Stimulated activated CD8-positive, alpha-beta memory T cell treated with anti-CD3 and anti-CD28 coated beads, Interleukin-2, amount 100 ng/mL, for 1 hour (primary cell): ENCODE measurements at places on chromosomes 11 and 22.

GRCh38 chr11:110295086-110295485 is 1.3 kb downstream of the RDX start:
- no peak for DNase-seq

- DNase-seq: no peak
These were observed 151.1 kb downstream of the FEZ1 start for GRCh38 chr11:125344846-125345420.

DNA sequence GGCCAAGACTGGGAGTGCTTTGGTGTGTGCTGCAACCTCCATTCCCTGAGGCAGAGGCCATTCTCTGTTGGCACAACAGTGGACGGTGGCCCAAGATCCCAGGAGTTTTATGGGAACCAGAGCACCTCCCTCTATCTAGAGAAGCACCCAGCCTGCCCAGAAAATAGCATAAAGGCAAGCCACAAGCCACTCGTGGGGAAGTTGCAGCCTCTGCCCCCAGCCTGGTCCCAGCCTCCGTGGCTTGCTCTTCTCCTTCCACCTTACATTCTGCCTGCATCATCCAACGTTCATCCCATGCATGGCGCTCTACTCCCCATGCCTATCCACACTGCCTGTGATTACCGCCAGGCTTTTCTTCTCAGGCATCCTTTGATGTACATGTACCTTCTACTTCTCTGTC is 15.8 kb downstream of the IL17RA start:
- DNase-seq: no peak

DNA sequence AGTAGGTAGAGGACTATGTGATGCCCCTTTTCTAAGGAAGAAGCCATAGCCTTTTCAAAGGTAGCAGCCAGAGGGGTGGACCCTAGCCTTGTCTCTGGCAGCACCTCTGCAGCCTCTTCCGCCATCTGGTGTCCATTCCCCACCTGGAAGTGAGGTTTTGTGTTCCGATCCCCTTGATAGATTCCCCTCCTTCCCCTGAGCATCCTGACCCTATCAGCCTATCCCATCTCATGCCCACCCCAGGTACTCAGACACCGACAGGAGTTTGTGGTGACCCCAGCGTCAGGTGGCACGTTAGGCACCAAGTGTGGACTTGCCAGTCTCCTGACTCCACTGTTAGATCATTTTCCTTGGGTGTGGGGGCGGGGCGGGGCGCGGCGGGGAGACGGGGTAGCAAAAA is 398 bp upstream of the FAM89B start:
- no peak for DNase-seq

- no peak for DNase-seq
These were observed at the start of gene SCGB1D2 for GRCh38 chr11:62242021-62242420. SCGB1D2 (plus strand) TSS chr11:62242239; CDS start chr11:62242308, 69 bp downstream.

DNA sequence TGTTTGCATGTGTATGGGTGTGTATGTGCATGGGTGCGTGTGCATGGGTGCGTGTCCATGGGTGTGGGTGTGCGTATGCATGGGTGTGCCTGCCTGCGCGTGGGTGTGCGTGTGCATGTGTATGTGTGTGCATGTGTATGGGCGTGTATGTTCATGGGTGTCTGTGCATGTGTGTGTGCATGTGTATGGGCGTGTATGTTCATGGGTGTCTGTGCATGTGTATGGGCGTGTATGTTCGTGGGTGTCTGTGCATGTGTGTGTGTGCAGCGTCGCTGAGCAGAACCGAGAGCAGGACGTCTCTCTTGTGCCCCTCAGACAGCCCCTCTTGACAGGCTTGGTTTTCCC is 13.9 kb downstream of the IL17REL start:
- no peak for DNase-seq

- DNase-seq: no peak
These were observed 3.6 kb upstream of the INPP5J start for GRCh38 chr22:31119026-31119717.

DNA sequence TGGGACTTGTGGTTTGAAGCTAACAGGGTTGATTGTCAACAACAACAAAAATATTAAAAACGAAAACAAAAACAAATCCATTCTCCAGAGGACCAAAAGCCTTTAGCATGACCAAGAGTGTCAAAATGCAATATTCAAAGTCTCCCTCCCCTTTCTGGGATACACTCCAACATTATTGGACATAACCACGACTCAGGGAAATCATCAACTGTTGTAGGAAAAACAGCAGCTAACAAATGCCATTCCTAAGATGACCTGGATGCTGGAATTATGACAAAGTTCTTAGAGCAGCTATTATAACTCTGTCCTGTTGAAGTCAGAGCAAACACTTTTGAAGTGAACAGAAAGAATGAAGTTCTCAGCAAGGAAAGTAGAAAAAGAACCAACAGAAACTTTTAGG is 143.0 kb downstream of the TMEM135 start:
- no peak for DNase-seq

DNA sequence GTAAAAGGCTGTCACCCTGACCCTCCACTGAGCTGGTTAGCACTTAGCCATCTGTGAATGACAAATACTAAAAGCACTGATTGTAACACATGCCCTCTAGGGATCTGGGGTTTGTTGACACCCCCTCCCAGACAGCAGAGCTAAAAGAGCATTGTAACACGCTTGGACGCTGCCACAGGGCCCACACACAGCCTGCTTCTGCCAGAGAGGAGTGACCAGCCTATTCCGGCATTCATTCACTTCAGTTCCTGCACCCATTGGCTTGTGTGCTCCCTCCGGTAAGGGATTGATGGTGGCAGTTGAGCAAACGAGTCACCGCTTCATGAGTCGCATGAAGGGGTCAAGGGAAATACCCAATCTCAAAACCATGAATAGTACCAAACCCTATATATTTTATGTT is 15.8 kb downstream of the OR10D3 start:
- DNase-seq: no peak

DNA sequence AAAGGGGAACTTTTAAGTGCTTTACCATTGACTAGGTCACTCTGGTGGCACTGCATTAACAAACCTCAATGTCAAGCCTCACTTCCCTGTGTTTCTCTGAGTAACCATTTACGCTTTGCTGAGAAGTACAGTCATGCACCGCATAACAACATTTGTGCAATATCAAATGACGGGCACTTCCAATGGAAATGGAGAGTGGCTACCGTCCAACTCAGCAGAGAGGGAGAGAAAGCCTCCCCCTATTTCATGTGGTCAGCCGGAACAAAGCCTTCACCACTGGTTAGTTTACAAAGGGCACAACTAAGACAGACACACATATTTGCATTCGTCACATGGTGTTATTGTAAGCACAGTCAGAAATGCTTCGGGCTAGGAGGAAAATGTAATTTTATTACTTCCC is 117.3 kb downstream of the RASSF10 start:
- DNase-seq: no peak

DNA sequence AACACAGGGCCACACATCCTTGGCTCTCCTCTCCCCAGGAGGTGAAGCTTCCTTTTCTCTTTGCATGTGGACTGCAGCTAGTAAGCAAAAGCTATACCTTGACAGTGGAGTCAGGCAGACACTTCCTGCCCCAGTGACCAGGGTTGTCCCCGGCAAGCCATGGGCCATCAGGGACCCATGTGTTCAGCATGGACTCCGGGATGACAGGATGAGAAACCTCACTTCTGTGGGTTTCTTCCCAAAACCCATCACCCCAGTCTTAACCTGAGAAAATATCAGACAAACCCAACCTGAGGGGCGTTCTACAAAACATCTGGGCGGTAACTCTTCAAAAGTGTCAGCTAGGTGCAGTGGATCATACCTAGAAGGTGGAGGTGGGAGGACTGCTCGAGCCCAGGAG is 40.2 kb downstream of the GNB1L start:
- no peak for DNase-seq

DNA sequence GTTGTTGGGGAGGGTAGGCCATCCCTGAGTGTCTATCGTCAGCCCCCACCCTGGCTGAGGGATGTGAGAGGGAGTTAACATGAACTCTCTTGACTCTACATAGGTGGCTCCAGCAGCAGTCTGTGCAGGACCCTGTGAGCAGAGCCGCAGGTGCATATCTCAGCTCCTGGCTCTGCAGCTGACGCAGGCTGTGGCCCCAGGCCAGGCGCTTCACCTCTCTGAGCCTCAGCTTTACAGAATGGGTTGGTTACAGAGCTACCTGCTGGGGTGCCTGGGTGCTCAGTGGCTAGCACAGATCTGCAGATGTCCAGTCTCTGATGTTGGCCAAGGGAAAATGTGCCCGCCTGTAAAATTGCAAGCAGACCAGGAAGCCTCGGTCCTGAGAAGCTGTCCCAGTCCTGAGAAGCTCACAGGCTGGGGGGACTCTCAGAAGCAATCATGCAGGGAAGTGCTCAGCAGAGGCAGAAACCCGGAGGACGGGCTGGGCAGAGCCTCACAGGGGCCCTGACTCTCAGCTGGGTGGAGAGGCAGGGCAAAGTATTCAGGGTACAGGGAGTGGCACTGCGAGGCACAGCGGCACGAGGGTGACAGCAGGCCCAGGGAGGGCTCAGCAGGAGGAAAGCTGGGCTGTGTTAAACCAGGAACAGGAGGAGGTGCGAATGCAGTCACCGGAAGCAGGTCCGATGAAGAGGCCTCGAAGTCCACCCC is 15.9 kb upstream of the LRP5 start:
- DNase-seq: no peak

GRCh38 chr11:63951779-63952536 is 13.2 kb downstream of the NAA40 start:
- no peak for DNase-seq

- DNase-seq: no peak
These were observed 40.5 kb downstream of the FBXO7 start for GRCh38 chr22:32515084-32515483.

DNA sequence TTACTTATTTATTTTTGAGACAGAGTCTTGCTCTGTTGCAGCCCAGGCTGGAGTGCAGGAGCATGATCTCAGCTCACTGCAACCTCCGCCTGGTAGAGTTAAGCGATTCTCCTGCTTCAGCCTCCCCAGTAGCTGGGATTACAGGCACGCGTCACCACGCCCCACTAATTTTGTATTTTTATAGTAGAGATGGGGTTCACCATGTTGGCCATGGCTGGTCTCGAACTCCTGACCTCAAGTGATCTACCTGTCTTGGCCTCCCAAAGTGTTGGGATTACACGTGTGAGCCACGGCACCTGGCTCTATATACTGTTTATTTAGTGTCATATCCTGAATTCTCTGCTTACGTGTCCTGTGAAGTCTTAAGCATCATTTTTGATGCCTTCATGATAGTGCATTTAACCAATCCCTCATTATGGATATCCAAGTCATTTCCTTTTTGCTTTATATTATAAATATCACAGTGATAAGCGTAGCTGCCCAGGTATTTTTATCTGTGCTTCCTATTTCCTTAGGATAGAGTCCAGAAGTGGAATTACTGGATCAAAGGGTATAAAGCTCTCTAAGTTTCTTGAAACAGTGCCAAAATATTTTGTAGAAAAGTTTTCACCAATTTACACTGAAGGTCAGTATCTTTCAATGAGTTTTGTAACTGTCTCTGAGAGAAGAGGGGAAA is 871 bp upstream of the SIDT2 start:
- DNase-seq: no peak

DNA sequence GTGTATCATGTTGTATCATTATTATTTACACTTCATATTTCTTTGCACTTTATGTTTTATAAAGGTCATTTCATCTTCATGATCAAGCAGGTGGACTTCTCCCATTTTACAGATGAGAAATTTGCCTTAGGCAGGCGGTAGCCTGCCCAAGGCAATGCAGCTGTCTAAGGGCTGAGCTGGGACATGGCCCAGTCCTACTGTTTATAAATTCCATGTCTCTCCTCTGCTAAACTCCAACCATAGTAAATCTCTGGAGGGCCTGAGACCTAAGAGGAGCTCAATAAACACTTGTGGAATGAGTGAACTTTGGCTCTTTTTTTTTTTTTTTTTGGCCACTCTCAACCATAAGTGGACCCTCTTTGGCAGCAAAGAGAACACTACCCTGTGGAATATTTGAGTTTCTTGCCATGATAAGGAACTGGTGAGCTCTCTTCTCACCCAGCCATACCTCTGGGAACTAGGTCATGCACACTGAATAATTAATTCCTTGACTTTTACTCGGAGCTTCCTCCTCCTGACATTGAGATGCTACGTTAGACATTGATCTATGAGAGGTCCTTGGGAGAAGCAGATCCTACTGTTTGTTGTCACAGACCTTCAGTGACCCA is 29.9 kb downstream of the MICAL2 start:
- no peak for DNase-seq

DNA sequence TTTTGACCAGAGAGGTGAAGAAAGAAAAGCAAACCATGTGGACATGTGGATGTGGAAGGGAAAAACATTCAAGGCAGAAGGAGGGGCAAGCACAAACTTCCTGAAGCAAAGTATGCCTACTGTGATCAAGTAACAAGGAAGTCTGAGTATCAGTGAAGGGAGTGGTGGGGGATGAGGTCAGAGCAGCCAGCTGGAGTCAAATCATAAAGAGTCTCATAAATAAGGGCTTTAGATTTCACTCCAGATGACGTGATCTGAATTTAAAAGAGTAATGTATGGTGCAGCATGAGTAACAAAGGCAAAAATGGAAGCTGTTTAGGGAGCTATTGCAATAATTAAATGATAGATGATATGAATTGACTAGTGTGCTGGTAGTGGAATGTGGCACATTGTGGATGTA is 665.4 kb upstream of the CCDC90B start:
- no peak for DNase-seq

DNA sequence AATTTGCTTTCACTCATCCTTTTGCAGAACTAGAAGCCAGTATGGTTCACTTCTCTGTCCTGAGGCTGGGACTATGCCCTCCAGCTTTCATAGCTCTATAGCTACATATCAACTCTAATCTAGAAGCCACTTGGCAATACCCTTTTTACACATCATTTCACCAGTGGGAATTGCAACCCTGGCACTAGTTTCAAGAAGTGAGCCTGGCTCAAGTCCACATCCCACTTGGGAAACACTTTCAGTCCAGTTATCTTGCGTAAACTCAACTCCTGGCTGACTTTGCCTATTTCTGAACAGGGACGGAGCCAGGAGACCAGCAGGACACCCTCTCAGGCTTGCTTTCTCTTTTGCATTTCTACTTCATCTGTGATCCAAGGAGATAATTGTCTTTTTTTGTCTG is 19.9 kb upstream of the FAT3 start:
- no peak for DNase-seq

DNA sequence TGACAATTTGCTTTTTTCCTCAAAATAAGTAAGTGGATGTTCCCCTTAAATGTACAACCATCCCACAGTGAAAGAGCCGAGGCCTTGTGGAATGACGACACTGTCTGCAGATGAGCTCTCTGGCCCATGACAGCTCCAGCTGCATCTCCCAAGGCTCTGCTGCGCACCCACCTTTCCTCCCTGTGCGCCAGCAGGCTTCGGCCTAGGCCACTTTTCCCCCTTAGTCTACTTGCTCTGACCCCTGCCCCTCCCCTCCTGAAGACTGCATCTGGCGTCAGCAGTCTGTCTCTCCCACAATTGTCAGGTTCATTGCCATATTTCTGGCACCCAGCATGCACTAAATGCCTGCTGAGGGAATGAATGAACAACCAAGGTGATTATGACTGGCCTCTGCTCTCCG is 2.0 kb downstream of the TOP3B start:
- no peak for DNase-seq

DNA sequence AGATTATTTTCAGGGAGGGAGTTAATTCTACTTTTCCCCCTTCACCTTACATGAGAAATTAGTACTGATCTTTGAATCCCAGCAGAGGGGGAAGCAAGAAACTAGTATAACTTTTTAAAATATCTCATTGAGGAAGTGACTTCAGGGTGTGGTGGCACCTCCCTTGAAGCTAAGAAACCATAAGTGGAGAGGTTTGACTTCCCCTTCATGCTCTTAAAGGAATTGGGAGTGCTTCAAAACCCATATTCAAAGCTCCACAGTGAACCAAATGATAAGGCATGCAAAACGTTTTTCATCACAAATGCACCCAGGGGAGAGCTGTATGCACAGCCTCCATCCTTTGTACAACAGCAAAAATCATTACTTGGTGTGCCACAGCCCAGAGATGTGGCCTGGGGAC is 540 bp downstream of the MS4A14 start:
- DNase-seq: no peak

- no peak for DNase-seq
These were observed 172.8 kb upstream of the NAV2 start for GRCh38 chr11:19539861-19540260.
